ENCODE measurements at places on chromosomes 4 and X.

- DNase-seq = no peak
Measured at GRCh38 chr4:5869966-5870619, 22.8 kb downstream of the CRMP1 start.

- no peak for DNase-seq
Measured at GRCh38 chr4:74377714-74378113, 12.8 kb downstream of the EREG start.

GRCh38 chrX:136256026-136256425, 4.8 kb upstream of the MAP7D3 start:
- DNase-seq = no peak

- DNase-seq = peak; percentile 98
Measured at GRCh38 chr4:129093191-129093920, at the start of gene SCLT1. Gene SCLT1, minus strand, starts transcription at chr4:129093539. Its CDS starts 436 bp downstream, at chr4:129093103.

GRCh38 chr4:114659386-114660008, 60.9 kb downstream of the UGT8 start:
- DNase-seq = no peak

DNA sequence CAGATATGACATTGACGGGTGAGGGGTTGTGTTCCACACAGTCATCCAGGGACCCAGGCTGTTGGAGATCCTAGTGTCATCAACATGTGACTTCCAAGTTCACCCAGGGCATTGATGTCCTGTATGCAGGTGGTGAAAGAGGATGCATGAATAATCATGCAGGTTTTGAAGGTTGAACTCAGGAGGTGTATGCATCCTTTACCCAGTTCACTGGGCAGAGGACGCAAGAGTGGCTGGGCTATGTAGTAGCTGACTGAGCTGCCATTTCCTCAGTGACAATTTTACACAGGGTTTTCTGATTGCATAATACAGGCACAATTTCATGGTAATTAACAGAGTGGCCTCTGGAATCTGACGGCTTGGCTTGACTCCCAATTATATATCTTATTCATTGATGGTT, 323.0 kb downstream of the HS3ST1 start:
- DNase-seq = no peak

DNA sequence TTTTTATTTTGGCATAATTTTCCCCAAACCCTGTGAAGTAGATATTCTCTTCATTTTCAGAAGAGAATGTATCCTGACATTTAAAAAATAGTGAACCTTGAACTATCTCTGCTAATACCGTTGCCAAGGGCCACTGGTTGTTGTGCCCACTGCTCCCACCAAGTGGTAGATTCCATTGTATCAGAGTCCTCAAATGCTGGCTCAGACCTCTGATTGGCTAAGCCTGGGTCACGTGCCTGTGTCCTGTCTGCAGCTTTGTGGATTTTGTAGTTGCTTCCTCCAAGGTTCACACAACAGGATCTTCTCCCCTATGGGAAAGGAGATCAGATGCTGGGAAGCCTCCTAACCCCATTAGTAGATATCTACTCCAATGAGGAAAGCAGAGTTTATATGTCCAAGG, 104.8 kb upstream of the CASK start:
- no peak for DNase-seq

DNA sequence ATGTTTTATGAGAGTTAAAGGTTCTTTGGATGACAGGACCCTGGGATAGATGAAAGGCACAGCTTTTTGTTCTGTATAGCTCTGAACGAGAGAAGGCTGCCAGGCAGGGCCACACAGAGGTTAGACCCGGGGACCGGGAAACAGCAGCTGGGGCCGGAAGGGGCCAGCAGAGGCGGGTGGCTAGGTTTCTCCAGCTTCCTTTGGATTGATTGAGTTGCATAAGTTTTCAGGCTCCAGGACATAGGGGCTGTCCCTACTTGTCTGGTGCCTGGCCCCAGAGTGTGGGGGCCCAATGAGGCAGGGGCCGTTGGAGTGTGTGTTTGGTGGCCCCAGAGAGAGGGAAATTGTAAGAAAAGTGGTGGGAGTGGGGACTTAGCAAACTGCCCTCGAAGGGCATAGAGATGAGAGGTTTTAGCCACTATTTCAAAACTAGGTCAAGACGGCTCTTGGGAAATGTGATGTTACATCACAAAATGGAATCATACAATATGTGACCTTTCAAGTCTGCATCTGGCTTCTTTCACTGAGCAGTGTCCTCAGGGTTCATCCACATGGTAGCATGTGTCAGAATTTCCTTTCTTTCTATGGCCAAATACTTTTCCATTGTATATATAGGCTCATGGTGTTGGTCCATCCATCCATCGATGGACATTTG, 3.7 kb downstream of the ZFP92 start:
- DNase-seq = no peak

DNA sequence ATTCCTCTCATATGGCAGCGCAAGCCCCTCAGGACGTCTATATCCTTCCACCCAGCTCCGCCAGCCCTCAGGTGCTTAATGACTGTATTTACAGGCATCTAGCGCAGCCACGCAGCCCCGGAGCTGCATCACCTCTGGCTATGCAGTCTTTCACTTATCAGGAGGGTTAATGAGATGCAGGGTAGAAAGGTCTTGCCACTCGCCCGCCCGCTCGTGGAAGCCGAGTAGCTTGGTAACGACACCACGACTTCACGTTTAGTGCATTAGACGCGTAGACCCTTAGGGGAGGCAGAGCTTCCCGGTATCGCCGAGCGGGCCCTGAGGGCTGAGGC, 1.5 kb upstream of the SLC16A2 start:
- no peak for DNase-seq

DNA sequence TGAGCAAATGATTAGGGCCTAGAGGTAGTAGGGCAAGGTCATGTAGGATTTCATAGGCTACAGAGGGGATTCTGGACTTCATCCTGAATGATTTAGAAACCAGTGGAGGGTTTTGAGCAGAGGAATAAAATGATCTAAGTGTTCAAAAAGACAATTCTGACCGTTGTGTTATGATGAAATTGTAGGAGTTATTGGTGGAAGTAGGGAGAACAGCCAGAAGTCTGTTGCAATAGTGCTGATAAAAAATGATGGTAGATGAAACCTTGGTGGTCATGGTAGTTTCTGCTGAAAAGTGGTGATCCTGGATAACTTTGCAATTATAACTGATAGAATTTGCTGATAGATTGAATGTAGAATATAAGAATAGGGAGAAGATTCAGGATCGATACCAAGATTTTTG, 60.2 kb downstream of the MID1IP1 start:
- no peak for DNase-seq

DNA sequence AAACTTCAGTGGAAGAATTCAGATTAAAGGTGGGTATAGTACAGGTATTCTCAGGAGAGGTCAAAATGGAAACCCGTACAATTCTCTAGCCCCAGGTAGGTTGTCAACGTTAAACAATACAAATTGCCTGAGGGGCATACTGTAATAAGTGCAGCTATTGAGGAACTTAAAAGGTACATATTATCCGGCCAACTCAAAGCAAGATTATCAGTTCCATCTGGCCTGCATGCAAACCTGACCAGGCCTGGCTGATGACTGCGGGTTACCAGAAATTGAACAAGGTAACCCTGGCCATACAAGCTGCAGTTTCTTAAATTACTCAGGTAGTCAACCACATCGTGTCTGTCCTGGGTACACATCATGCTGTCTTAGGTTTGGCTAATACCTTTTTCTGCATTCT, 12.3 kb upstream of the ZNF630 start:
- no peak for DNase-seq

- DNase-seq = no peak
Measured at GRCh38 chrX:103517246-103517645, 2.0 kb downstream of the RAB40A start.
